Mesenteric fat pad (tissue), 1 donor: ENCODE measurements at places on chromosomes 4 and X. TPM values are rescaled to one million over a fixed set of nuclear protein-coding genes. Genes with fewer than 3 reads are reported as not detected.

HMX1 gene
- not detected for total RNA-seq

PAGE2 gene
- total RNA-seq, result not detected

GRCh38 chr4:83961575-83961974, 425.7 kb downstream of the GPAT3 start:
- DNase-seq, result no peak

DNA sequence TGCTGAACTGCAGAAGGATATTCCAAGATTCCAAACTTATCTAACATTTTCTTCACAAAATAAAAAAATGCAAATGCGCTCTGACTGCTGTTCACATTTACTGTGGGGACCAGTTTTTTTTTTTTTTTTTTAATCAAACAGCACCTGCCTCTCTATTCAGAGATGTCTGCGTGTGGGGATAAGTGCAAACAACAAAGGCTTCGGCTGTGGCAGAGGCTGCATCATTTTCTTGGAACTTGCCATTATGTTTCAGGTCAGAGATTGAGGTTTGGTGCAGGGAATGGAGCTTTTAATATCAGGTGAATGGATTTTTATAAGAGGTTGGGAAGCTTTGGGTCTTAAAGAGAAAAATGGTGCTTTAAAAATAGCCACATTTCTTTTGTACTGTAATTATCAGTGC, 78.2 kb upstream of the TET2 start:
- DNase-seq, result no peak

DNA sequence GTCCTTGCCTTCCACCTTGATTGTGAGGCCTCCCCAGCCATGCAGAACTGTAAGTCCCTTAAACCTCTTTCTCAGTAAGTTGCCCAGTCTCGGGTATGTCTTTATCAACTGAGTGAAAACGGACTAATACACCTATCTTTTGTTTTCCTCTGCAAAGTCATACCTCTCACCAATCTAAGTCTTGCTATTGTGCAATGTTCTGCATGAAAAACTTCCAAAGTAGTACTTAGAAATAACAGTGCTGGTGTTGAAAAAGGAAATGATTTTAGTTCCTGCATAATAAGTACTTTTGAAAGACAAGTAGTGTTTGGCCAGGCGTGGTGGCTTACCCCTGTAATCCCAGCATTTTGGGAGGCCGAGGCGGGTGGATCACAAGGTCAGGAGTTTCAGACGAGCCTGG, 573.5 kb downstream of the ANKRD50 start:
- no peak for DNase-seq

GRCh38 chr4:38856524-38857337, at the start of gene TLR6:
TLR6 (minus strand) TSS chr4:38856817; CDS start chr4:38829473, 27,344 bp downstream.
- no peak for DNase-seq
